ENCODE measurements at places on chromosomes 2 and 18.

- no peak for DNase-seq
Observed at GRCh38 chr2:147026664-147027295, 818.0 kb upstream of the ACVR2A start.

DNA sequence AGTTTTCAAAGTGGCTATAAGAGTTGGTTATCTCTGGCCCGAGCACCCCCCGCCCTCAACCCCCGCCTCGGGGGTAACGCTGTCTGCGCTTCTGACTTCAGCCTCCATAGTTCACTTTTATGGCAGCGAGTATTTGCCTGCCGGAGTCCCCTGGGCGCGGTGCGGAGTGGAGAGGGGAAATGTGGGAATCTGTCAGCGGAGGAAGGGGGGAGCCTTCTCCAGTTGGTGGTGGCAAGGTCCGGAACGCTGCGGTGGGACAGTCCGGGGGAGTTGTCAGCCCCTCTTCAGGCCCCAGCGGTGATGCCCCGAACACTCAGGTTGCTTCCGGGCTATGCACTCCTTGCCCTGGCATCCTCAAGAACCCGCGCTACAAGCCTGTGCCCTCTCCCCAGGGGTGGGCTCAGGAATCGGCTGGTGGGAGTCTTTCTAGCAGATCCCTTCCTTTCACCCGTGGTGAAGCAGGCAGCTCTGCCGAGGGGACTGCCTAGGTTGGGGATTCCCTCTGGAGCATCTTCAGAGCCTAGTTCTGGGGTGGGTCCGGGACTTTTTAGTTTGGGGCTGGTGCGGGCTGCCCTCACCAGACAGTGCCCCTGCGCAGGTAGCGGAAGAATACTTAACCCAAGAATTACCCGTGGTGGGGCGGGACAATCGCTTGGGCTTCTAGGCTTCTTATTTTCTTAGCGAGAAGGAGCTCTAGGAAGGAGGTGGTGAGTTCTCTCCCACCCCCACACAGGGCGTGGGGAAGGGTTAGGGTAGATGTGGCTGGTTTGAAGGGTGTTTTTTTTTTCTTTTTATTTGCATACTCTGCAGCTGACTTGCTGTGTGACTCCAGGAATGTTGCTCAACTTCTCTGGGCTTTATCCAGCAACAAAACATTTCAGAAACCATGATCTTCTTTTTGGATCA lies 1.6 kb downstream of the ATOH8 start:
- DNase-seq, result no peak

GRCh38 chr2:112065486-112065885 lies 10.4 kb downstream of the TMEM87B start:
- no peak for DNase-seq

DNA sequence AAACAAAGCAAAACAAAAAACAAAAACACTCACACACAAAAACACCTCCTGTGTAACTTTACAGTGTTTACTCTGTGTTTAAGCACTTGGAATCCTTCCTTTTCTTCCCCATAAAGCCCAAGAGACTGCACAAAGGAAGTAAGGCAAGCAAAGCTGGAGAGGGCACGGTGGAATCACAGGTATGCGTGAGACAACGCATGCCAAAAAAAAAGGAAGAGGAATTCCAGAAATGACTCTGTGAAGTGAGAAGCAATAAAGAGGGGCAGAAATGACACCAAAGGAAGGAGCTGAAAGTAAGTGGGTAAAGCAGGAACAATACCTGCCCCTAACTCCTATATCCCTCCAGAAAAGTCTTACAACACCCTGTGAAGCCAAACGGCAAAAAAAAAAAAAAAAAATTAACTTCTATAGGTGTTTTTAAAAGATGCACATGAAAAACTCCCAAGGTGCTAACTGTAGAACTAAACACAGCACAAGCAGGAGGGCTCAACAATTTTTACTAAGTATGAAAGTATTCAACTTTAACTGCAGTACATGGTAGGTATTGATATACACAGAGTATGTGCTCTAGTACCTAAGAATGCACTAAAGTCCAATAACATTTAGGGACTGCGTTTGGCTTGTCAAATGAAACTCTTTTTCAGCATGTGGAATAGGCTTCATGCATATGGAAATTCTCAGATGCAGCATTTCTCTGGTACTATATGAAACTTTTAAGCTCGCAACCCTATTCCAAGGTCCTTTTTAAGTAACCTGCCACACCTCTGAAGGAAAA lies 9.1 kb downstream of the RND3 start:
- DNase-seq, result no peak

GRCh38 chr2:64541547-64541946 lies 17.4 kb downstream of the AFTPH start:
- DNase-seq, result no peak

DNA sequence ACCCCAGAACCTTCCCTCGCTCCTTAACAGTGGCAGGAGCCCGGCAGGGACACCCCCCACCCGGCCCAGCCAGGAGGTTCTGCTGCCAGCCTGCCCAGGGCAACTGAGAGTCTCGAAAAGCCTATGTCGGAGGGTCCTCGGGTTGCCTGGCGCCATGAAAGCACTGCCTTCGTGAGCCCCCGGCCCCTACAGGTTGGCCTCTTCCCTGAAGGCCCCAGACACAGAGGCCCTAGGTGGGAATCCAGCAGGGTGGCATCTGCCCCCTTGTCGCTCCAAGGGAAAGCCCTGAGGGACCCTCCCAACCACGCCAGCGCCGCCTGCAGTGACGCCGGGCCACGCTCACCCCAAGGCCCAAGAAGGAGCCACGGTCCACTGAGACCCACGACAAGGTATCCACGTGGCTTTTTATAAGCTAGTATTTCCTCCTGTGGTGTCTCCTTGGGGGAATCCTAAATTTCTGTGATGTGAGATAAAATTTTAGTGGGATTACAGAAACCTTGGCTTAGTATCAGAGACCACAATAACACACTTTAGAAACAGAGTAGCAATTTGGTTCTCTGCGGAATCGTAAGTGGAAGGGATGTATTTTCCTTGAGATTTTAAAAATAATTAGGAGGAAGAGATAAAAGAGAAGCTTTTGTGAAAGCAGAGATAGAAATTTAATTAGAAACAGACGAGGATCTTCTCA lies 138.9 kb downstream of the HDAC4 start:
- no peak for DNase-seq

DNA sequence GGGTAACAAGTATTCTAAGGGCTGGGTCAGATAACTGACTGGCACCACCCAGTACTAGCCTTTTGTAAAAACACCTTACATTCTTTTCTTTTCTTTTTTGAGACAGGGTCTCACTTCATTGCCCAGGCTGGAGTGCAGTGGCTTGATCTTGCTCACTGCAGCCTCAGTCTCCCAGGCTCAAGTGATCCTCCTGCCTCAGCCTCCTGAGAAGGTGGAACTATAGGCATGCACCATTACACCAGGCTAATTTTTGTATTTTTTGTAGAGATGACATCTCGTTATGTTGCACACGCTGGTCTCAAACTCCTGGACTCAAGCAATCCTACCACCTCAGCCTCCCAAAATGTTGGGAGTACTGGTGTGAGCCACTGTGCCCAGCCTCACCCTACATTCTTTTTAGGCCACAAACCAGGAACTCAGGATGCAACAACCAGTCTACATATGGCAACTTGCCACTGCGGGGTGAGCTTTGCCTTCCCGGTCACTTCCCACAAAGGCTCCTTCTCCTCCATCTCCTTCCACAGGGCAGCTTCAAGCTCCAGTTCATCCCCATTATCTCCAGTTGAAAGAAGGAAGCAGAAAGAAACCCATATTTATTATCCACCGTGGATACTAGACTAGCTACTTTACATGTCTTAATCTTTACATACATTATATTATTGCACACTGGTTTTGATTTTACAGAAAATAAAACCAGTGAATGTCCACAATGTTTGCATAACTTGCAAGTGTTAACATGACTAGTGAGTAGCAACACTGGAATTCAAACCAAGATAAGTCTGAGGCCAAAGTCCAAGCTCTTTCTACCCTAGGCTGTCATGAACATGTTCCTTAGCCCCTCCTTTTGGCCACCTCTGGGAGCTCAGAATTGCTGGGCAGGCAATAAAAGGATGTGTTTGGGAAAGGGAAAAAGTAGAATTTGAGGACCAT lies 23.7 kb upstream of the AP1S3 start:
- DNase-seq, result no peak

DNA sequence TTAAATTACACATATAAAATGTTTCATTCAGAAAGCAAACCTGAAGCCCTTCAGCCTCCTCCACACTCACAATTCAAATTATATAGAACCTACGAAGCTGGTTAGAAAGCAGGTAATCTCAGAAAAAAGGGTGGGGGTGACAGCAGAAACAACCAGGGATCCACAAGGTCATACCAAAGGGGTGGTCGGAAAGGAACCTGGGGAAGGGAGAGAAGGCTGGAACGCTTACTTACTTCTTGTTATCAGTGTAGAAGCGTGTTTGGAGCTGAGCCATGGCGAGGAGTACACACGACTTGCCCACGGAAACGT lies 316 bp downstream of the WDR12 start:
- DNase-seq, result no peak

- DNase-seq, result no peak
Observed at GRCh38 chr2:3838348-3838747, 135.0 kb downstream of the DCDC2C start.

DNA sequence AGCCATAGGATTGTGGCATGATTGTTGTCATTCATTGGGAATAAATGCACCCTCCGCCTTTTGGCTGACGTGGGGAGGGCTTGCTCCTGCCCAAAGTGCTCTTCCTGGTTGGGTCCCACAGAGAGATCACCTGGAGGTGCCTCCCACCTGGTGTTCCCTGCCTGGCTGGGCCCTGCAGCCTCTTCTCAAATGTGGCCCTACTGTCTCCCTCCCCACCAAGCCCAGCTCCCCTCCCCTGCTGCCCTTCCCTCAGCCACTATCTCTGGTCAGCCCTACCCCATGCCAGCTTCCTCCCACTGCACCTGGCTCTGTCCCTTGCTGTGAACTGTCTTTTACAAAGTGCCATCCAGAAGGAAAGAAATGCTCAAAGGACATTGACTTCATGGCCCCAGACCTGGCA lies 173.4 kb downstream of the GLI2 start:
- no peak for DNase-seq

DNA sequence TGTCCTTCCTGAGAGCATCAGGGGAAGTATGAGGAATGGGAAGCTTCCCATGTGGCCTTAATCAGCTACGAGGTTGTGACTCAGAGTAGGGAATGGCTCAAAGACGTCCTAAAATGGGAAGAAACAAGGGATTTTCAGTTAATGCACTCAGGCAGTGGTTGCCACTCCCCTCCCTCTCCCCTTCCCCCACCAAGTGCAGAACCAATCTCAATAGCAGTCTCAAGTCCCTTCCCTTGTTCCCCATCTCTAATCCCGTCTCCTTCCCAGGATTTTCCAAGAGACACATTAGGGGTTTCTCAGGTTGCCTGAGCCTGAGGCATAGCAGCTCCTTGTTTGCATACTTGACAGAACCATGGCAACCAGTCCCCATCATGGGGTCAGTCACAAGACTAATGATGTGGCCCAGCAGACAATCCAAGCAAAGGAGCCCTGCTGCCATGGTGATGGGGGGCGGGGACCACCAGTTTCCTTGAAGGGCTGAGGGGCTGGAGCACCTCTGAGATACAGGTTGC lies 18.2 kb upstream of the RESP18 start:
- DNase-seq, result no peak

- DNase-seq, result no peak
Observed at GRCh38 chr2:196066291-196067087, 2.1 kb downstream of the DNAH7 start.

GRCh38 chr2:236744281-236744705 lies 174.7 kb downstream of the ACKR3 start:
- no peak for DNase-seq

DNA sequence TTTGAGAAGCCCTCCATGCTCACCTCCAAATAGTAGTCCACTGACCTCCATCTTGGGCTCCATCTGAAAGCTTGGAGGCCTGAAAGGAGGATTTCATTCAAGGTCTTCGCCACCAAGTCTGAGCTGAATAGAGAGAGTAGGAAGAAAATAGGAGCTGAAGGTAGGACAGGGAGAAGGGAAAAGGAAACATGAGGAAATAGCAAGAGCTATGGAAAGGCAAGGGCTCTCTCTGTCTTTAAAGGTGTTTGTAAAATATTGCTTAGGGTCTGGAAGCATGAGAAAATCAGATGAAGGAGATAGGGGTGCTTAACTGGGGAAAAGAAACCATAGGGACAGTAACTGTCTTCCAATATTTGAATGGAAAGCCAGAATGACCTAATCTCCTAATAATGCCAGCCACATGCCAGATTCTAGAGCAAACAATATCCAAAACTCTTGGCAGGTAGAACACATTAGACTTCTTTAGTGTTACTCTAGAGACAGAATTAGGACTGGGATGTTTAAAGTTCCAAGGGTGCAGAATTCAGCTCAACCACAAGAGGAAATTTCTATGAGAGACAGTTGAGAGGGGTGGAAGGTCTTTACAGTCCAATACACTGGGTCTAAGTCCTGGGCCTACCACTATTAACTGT lies 67.4 kb downstream of the NAB1 start:
- no peak for DNase-seq

DNA sequence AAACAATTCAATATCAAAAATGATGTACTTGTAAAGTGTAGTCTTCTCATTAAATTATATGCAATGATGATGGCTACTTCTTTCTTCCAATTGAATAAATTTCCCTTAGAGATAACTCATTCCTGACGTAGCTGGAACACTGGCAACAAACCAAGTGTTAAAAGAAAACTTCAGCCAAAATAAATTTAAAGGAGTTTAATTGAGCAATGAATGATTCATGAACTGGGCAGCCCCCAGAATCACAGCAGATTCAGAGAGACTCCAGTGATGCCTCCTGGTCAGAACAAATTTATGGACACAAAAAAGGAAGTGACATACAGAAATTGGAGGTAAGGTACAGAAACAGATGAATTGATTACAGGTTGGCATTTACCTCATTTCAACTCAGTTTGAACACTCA lies 276.5 kb downstream of the DSC3 start:
- DNase-seq, result no peak

DNA sequence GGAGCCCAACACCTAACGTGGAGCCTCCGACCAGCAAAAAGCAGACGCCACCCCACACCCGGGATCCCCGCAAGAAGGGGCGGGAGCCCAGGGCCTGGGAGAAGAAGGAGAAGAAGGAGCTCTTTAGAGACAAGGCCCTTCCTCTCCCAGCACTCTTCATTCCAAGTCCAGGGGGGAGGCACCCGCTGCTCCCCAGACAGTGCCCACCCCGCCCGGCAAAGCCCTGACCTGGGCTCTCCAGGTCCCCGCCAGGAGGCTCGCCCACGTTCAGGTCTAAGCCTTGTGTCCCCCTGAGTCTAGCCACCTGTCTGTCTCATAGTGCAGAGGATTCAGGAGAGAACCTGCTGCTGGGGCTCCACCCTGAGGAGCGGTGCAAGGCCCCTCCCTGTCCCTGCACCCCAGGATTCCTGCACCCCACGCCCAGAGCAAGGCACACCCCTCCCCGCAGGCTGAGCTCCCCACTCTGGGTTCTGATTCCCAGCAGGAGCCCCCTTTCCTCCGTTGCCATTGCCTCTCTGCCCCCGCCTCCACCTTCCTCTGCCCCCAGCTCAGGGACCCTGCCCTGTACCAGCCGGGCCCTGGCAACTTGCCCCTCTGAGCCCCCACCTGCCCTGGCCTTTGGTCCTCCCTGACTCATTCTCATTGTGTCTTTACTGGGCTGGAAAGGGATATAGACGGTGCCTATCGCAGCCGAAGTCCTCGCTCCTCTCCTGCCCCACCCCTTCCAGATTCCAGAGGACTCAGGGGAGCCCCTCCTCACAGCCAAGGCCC lies 33.5 kb upstream of the GPC1 start:
- no peak for DNase-seq

Data from NCI-H524 treated with DMSO at 0.1 percent for 48 hours (cell line).